DMS79 (cell line): ENCODE measurements at places on chromosomes 13 and 19.

DNA sequence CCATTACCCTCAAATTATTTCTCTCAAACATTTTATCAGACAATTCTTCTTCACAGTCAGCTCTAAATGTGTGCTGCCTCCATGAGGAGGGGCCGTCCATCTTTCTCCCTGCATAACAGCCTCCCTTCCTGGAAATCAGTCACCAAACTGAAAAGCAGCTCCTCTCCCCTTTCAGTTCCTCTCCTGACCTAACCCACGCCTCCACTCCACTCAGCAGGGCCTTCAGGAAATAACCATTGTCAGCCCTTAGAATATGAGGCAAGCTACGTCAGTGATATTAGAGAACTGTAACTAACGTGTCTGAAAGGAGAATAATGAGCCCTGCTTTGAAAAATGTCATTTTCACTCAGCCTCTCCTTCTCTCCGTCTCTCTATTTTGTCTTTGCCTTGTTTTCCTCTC lies 116.2 kb downstream of the OLFM4 start:
- DNase-seq, result no peak

DNA sequence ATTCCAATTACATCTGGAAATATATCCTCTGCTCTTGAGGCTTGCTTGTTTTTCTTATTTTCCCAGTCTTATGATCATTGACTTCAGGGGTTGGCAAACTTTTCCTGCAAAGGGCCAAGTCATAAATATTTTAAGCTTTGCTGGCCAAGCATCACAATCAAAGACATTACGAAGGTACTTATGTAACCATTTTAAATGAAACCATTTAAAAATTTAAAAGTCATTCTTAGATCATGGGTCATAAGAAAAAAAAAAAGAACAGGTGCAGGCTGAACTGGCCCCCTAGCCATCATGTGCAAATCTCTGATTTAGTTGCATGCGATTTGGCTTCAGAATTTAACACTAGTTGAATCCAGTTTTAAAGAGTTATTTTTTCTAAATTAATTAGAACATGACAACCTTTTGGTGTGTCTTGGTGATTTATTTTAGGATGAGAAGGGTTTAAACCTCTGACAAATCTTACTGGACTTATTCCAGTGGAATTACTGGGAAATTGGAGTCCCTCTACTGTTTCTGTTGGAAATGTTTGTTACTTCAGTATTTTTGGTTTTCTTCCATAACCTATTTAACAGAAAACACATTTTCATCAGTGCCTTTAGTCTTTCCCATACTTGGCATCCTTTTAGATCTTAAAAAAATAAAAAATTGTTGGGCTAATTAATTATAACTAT lies 148.1 kb downstream of the NHLRC3 start:
- no peak for DNase-seq

- no peak for DNase-seq
Measured at GRCh38 chr13:78317030-78317429, 286.3 kb downstream of the POU4F1 start.

DNA sequence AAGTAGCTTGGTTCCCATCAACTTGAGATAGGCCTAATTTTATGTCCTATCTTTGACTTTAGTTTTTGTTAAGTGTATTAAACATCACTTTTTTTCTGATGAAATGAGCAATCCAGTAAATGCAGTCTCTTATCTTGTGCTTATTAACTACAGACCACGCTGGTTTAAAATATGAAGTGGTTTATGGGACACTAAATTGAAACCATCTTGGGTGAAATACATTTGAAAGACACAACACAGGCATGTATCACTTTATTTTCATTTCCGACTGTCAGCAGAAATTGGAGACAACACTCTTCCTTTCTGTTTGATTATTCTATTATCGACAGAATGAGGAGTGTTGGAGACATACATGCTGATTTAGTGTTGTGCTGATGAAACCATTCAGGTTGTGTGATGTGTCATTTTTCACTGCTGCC lies 447.7 kb downstream of the GPC6 start:
- no peak for DNase-seq

- peak; percentile 18 for DNase-seq
Measured at GRCh38 chr13:97224544-97225300, 2.6 kb downstream of the MBNL2 start.

- no peak for DNase-seq
Measured at GRCh38 chr19:33997690-33998089, 174.6 kb upstream of the LSM14A start.

DNA sequence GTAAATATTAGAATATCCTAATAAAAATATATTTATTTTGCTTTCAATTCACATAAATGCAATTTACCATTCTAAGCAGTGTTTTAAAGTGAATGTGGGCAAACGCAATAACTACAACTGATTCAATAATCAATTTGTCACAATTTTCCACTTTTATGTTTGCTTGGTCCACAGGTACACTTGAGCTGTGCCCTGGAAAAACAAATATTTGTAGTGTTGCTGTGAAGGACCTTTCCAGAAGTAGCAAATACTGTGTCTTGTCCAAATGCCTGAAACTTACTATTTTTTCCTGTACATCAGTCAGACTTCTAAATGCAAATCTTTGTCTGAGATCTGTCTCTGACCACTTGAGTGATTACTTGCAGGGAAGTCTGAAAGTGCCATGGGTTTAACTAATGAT lies 845.8 kb upstream of the SLITRK5 start:
- no peak for DNase-seq

- no peak for DNase-seq
Measured at GRCh38 chr13:94753327-94753726, 41.0 kb upstream of the SOX21 start.

- no peak for DNase-seq
Measured at GRCh38 chr19:2627319-2627829, 75.1 kb downstream of the GNG7 start.

DNA sequence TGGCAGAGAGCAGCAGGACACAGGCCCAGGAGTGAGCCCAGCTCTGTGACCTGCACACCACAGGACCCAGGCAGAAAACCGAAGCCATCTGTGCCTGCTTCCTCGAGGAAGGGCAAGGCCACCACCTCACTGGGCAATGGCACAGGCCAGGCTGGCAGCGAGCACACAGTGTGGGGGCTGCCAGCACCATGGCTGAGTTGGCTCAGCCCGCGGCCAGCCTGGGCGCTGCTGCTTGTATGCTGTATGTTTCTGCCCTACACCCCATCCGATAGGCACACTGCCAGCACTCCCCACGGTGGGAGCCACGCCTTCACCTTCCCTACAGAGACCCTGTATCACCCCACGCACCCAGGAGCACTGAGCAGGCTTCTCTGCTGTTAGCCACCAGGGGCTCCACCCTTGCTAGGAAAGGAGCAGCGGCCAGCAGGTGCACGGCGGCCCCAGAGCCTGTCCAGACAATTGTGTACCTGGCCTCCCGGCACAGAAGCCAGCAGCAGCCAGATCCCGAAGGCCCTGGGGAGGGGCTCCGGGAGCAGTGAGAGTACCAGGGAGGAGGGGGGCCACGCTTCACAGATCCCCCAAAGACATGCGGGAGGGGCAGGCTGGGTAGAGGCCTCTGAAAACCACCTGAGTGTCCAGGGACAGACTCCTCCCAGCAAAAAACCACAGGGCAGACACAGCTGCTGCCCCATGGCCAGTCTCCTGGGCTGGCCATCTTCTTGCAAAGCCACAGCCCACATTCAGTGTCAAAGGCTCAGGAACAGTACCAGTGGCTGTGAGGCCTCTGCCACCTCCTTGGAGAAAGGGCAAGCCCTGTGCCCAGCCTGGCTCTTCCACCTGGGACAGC lies 56.1 kb downstream of the MLLT1 start:
- peak; percentile 76 for DNase-seq

DNA sequence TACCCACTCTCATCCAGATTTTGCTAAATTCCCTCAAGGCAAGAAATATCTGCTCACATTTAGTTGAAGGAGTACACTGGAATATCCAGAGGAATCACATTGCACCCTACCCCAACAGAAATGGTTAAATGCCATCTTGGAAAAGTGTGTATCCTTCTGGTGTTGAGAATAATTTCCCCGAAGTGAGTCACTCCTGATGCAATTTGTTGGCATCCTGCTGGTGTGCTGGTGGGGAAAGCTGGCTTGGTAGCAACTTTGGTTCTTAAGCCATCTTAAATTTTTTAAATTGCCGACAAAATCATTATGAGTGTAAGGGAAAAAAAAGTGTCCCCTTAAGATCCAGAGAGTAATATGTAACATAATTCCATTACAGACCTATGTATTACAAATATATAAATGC lies 337.3 kb upstream of the DACH1 start:
- no peak for DNase-seq

GRCh38 chr13:98575009-98575903 lies 1.7 kb downstream of the STK24 start:
- DNase-seq, result peak; percentile 27

- no peak for DNase-seq
Measured at GRCh38 chr13:103371271-103371670, 305.1 kb upstream of the SLC10A2 start.

- DNase-seq, result no peak
Measured at GRCh38 chr19:4187313-4188122, 5.0 kb downstream of the ANKRD24 start.

DNA sequence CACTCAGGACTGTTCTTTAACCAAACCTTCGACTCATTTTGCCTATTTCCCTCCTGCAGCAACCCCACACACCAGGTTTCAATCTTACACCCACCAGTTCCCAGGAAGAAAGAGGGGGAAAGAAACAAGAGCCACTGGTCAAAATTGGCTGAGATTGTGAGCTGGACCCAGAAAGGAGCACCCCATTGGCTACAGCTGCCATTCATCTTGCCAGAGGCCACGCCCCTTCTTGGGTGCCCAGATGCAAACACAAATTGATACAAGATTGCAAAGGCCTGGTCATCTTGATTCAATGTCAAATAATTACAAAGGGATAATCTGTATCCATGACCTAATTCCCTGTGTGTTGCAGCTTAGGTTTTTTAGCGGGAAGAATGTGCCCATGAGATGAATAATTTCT lies 258.4 kb downstream of the LIG4 start:
- no peak for DNase-seq

DNA sequence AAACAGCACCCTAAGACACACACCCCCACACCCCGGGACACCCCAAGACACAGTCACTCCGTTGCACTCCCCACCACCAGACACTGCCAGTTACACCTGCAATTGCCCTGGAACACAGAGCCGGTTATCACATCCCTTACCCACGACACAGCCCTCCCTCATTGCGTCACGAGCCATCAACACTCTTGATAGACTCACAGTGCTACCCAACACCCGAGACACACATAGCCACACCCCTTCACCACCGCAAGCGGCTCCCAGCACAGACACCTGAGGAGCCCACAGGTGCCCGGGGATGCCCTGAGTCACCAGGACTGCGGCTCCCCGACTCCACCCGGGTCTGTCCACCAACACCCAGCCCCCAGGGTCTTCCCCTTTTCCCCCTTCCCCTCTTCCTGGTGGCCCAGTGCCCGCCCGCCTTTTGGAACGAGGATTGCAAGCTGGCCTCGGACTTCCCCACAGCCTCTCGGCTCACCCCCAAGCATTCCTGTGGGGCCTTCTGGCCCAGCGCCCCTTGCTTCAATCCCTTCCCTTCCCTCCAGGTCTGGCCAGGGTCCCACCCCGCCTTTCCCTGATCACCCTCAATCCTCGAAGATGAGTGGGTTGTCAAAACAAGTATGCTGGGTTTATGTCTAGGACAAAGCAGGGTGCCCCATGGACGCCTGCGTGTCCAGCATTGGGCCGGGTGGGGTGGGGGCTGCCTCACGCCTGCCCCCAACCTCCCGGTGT lies 1.7 kb upstream of the PTGER1 start:
- DNase-seq, result no peak

DNA sequence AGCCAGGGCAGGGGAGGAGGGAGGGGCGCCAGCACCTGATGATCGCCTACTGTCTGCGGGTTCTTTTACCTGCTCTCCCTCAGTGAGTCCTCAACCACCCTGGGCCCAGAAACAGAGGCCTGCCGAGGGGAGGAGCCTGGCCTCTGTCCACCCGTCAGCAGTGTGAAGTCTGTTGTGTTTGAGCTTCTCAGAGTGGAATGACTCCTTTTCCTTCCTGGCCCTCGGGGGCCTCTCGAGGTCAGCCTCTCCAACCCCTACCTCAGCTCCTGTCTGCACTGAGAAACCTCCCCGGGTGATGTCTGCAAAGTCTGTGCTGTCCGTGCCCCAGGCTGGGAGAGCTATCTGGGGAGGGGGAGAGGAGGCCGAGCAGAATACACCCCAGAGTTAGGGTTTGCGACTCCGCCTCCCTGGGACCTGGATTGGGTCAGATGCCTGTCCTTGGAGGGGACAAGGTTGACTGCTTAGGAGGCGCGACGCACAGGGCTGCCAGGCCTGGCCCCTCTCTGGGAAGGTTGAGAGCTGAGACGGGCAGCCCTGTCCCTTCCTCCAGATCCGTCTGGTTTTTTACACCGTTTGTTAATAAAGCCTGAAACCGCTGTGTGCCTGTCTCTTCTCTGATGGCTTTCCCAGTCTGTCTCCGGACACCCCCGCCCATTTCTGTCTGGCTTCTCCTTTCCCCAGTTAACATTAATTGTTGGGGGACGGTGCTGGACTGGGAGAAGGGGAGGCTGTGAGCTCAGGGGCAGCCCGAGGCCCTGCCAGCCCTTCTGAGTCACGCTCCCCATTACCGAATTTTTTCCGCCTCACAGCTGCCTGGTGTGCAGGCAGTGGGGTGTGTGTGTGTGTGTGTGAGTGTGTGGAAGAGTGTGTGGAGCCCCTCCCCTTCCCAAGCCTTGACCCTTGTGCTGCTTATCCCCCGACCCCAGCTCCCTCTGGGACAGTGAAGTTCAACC lies 989 bp upstream of the SSC5D start:
- no peak for DNase-seq

DNA sequence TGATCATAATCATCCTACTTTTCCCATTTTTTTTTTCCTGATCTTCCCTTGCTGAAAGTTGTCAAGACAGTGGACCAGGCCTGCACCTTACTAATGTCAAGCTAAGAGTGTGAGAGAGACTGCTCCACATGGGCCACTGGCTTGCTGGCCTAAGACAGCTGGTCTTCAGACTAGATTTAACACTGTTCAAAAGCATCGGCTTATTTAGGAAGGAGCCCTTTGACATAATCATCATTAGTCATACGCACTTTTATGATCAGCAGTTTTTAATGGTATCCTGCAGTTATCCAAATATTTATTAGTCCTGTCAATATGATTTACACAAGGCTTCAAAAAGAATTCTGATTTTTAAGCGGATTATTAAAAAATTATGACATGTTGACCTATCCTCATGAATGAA lies 270.6 kb downstream of the DNAJC15 start:
- no peak for DNase-seq

- no peak for DNase-seq
Measured at GRCh38 chr13:25727250-25727649, 324.6 kb downstream of the SHISA2 start.
